ENCODE measurements at places on chromosomes 2 and 18. TPM values are rescaled to one million over a fixed set of nuclear protein-coding genes. Genes with fewer than 3 reads are reported as not detected.

Gene CXCR1
- 0.28 TPM for total RNA-seq

Gene IL1RL1
- 0.20 TPM for total RNA-seq

Gene PROC
- total RNA-seq: 0.82 TPM

Gene EGR4
- total RNA-seq: not detected

Gene DIS3L2
- 21.0 TPM for total RNA-seq

Gene CDH19
- not detected for total RNA-seq

Gene SNRPD1
- total RNA-seq: 158 TPM

Gene MDH1B
- 0.48 TPM for total RNA-seq

Gene ERBB4
- total RNA-seq: not detected

Gene SCTR
- total RNA-seq: not detected

GRCh38 chr2:64685430-64685829, 31.7 kb upstream of the SERTAD2 start:
- DNase-seq: no peak

GRCh38 chr2:144826105-144826504, 306.2 kb upstream of the ZEB2 start:
- no peak for DNase-seq

- DNase-seq: no peak
Observed at GRCh38 chr18:79283131-79283810, 112.5 kb upstream of the NFATC1 start.

- no peak for DNase-seq
Observed at GRCh38 chr2:69612200-69612599, 31.3 kb downstream of the AAK1 start.

- no peak for DNase-seq
Observed at GRCh38 chr2:238173692-238174091, 14.9 kb downstream of the ERFE start.

DNA sequence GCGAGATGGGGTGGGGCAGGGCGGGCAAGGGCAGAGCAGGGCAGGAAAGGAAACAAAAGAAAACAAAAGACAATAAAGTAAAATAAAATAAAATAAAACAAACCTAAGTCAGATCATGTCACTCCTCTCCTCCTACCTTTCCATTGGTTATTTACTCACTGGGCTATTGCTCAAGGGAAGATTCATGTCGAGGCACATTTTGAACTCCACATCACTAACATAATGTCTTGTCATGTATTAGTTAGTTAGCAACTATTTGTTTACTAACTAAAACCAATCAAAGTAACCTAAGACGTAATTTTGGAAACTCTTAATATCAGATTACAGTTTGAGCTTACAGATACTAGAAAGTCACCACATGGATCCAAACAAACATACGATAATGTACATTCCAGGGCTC, 2.2 kb downstream of the C1D start:
- peak; percentile 80 for DNase-seq

- DNase-seq: no peak
Observed at GRCh38 chr2:108960006-108960405, 29.0 kb downstream of the EDAR start.

DNA sequence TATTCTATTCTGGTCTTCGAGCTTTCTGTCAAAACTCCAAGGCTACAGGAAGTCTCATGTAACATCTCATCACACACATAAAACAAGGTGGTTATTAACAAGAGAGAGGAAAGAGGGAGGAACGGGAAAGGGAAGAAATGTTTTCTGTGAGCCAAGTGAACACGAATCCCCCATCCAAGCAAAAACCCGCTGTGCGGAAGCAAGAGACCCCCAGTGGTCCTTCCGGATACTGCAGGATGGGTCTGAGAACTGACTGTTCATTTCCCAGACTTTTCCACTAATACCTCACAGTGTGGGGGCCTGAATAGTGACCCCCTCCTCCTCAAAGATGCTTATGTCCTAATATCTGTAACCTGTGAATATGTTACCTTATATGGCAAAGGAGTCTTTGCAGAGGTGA, 19.0 kb upstream of the DIPK1C start:
- DNase-seq: no peak

- peak; percentile 52 for DNase-seq
Observed at GRCh38 chr2:8849327-8849726, 11.9 kb upstream of the KIDINS220 start.

- DNase-seq: peak; percentile 37
Observed at GRCh38 chr2:234754126-234754525, 197.7 kb upstream of the SH3BP4 start.

- no peak for DNase-seq
Observed at GRCh38 chr2:207770602-207771404, 1.1 kb upstream of the FZD5 start.

DNA sequence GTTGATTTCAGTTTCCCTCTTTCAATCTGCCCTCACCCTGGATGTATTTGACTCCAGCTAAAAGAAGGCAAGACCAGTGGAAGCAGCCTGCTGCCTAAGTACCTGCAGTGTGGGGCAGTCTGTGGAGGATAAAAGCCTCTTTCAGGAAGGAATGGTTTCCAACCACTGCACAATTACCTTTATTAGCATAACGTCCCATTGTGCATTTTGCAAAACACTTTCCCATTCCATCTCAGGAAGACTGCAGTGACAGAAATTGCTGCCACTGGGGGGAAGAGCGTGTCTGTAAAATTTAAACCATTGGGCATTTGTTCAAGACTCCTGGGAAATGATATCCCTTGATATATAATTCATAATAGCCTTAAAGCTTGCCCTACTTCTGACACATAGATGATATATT, 26.2 kb downstream of the CYRIA start:
- DNase-seq: no peak

GRCh38 chr2:39932198-39932597, 153.1 kb upstream of the THUMPD2 start:
- DNase-seq: peak; percentile 54

- no peak for DNase-seq
Observed at GRCh38 chr2:182784777-182785176, 68.7 kb downstream of the DNAJC10 start.

GRCh38 chr2:33342705-33343104, 133.7 kb upstream of the RASGRP3 start:
- no peak for DNase-seq

GRCh38 chr2:180657054-180657453, 323.4 kb upstream of the UBE2E3 start:
- DNase-seq: peak; percentile 88

GRCh38 chr2:149648282-149649030, 60.9 kb upstream of the MMADHC start:
- DNase-seq: peak; percentile 98

- no peak for DNase-seq
Observed at GRCh38 chr2:30204281-30204680, 27.1 kb upstream of the LBH start.

GRCh38 chr2:205696927-205697441, 14.7 kb downstream of the NRP2 start:
- no peak for DNase-seq

DNA sequence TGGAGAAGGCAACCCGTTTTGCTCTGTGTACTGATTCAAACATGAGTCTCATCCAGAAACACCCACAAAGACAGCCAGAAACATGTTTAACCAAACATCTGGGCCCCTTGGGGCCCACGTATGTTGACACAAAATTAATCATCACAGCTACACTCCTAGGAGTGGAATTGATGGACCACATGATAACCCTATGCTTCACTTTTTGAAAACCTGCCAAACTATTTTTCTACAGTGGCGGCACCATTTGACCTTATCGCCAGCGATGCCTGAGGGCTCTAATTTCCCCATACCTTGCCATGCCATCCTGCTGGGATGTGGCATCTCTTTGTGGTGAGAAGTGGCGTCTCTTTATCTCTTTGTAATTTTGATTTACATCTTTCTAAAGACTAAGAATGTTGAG, 38.5 kb downstream of the PSMG2 start:
- DNase-seq: peak; percentile 98

DNA sequence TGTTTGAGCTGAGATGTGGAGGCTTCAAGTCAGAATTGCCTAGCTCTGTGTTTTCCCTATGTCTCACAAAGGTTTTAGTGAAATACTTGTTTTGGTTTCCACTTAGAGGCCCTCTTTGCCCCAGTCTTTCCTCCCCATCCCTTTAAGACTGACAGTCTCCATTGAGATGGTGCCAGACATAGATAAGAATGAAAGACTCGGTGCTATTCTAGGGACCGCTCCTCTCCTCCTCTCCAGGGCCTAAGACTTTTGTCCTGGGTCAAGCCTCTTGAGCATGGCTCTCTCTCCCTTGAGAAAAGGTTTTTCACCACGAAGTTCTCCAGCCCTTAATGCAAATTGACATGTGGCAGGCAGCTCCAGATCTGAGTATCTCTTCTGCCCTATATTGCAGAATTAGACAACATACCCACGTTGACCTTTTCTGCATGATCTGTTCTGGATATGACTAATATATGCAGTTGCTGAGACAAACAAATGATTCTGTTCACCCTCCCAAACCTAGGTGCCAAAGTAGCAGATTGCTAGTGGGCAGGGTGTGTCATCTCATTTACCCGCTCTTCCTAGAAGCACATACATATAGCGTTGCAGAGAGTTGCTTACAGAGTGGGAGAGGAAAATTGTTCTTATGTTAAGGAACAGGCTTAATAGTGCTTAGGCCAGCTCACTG, 47.5 kb upstream of the ACSL3 start:
- DNase-seq: peak; percentile 73

DNA sequence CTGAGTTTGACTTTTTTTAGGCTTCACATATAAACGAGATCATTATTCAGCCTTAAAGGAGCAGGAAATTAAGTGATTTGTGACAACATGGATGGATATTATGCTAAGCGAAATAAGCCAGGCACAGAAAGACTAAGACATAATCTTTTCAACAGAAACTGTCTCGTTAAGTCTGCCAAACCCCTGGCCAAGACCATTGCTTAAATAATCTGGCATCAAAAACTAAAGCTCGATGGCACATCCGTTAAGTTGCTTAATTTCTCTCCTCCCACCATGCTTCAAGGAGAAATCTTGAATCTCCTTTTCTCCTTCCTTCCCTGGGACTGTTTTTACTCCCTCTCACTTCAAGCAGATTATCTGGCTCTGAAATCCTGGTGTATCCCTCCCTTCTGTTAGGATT, 140.3 kb downstream of the GALNT14 start:
- DNase-seq: no peak

- DNase-seq: no peak
Observed at GRCh38 chr2:144163592-144163991, 356.3 kb downstream of the ZEB2 start.

- peak; percentile 37 for DNase-seq
Observed at GRCh38 chr18:59672235-59672711, 24.9 kb downstream of the CCBE1 start.

- DNase-seq: no peak
Observed at GRCh38 chr18:41128126-41128525, 826.9 kb upstream of the PIK3C3 start.

DNA sequence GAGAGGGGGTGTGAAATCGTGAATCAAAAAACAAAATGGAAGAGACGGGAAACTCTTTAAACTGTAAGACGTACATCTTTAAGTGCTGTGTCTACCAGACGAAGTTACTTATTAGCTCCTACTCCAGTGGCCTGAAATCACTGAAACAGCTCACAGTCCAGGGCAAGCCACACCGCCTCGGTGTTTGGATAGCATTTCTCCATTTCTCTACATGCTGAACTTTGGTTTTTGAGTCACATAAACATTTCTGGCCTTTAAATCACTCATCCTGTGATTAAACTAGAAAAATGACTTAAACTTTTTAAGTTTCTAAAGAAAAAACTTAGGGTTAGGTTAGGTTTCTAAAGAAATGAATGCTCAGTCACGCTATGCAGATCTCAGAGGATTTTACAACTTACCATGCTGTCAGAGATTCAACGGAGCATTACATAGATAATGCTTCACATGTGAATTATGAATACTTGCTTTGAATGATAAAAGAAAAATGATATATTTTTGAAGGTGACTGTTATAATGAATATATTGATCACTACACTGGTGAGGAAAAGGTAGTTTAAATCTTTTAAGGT, 138.4 kb downstream of the MBP start:
- no peak for DNase-seq

DNA sequence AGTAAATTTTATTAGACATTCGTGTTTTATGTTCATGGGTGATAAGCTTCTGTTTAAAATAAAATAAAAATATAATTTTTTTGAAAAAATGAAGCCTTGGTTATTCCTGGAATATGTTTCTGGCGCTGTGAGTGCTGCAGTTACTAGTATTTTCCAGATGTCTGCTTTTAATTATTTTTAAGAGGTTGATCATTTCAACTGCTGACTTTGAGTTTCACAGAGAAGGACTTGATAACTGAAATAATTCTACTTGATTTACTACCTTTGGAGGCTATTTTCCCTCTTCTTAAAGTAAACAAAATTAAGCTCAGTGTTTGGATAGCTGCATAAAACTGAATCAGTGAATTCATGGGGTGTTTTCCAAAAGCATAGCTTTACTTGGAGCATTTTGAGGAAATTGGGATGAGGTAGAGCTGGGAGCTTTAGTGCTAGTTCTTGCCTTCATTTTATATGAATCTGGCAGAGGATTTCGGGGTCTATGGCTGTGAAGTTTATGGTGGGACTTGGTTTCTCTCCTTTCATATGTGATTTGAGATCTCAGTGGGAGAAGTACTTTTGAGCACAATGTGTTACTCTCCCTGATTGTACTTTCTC, 666.5 kb downstream of the DCDC2C start:
- no peak for DNase-seq

GRCh38 chr2:39468579-39469451, 31.7 kb upstream of the MAP4K3 start:
- DNase-seq: no peak

- DNase-seq: no peak
Observed at GRCh38 chr2:173926875-173927274, 38.3 kb downstream of the SP3 start.

DNA sequence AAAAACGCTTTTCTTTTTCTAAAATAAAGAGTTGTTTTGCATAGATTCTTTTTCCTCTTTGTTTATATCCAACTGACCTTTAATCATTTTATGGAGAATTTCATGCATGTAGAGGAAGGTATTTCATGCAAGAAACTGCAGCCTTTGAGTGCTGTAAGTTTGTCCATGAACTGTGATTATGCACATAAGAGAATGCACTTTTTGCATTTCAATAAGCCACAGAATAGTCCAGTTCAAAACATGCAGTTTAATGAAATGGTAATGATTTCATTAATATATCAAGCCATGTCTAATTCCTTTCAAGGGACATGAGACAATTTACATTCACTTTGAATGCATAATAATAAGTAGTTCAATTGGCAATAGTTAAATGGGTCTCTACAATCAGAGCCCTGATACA, 386.3 kb downstream of the LRATD1 start:
- no peak for DNase-seq

Measured in foreskin keratinocyte (primary cell).